ENCODE measurements at places on chromosomes 2 and 18.

DNA sequence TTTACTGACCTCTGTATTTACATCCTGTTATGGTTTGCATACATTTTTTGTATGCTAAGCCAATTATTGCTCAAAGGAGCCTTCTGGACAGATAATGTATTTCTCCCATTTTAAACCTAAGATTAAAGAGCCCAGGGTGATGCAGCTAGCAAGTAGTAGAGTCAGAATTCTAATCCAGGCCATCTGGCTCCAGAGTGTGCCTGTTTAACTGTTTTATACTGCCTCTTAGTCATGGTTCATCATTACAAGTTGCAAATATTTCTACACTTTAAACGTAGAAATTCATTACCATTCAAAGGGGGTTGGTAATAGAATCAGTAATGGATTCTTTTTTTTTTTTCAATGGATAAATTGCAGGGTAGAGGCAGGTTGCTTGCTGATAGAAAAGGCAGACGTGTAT is 52.4 kb downstream of the EPC2 start:
- DNase-seq: no peak

DNA sequence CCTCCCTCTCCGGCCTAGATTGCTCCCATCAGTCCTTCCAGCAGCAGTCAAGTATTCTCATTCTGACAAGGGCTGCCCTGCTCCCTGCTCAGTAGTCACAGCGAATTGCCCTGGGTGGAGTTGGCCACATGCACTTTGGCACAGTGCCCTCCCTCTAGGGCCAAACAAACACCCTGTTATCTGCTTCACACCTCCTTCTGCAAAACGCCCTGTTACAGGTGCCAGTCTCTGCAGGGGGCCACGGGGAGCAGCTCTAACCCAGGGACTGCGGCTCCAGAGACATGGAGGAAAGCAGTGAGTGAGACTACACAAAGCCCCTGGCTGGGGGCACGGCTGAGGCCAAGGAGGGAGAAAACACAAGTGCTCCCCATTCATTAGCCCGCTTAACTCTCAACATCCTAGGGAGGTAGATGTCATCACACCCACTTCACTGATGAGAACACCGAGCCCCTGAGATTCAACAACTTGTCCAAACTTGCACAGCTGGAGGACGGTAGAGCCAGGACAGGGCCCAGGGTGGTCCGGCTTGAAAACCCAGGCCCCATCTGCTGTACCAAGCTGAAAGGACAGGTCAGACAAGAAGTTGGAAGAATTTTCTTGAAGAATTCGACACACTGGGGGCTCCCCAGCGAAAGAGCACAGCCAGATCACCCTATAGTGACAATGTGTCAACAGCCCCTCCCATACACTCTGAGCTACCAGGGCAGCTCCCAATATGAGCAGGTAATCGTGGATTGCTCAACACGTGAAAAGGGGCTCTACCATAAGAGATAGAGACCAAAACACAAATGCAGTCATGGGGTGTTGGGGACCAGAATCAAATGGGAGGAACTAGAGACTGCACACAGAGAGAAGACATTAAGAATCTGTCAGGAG is 8.7 kb upstream of the TFCP2L1 start:
- no peak for DNase-seq

DNA sequence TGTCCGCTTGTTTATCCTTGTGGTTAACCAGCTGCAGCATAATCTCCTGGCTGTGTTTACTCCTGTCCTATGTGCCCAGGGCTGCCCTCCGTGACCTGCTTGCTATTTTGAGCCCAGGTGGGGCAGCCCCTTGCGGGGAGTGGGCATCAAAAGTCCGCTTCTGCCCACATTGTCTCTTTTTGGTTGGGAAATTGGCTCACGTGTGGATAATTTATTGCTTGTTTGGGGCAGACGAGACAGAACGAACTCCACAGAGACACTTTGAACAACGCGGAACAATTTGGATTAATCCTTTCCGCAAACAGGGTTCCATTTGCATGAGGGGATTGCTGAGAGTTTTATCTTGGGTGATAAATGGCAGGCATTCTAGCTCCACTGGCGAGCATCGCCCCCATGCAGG is 8.1 kb upstream of the CXCR4 start:
- no peak for DNase-seq

- no peak for DNase-seq
These were observed 137.7 kb downstream of the IRS1 start for GRCh38 chr2:226661789-226662545.

DNA sequence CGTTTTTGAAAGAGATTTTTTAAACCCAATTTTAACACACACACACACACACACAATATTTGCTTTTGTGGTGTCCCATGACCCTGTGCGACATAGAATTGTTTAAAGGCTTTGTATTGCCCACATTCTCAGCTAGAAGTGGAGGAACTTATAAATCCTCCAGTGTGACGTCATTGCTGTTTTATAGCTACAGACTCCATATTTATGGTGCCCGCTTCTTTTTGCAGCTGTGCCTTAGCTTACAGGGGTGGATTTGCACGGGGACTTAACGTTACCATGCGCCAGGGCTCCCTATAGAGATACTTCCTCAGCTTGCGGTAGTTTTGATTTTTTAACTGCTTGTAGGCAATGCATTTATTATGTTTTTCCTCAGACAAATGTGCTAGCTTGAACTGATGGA is 101.9 kb upstream of the SMIM21 start:
- DNase-seq: no peak

- DNase-seq: no peak
These were observed 10.8 kb upstream of the AMER3 start for GRCh38 chr2:130744287-130745117.

DNA sequence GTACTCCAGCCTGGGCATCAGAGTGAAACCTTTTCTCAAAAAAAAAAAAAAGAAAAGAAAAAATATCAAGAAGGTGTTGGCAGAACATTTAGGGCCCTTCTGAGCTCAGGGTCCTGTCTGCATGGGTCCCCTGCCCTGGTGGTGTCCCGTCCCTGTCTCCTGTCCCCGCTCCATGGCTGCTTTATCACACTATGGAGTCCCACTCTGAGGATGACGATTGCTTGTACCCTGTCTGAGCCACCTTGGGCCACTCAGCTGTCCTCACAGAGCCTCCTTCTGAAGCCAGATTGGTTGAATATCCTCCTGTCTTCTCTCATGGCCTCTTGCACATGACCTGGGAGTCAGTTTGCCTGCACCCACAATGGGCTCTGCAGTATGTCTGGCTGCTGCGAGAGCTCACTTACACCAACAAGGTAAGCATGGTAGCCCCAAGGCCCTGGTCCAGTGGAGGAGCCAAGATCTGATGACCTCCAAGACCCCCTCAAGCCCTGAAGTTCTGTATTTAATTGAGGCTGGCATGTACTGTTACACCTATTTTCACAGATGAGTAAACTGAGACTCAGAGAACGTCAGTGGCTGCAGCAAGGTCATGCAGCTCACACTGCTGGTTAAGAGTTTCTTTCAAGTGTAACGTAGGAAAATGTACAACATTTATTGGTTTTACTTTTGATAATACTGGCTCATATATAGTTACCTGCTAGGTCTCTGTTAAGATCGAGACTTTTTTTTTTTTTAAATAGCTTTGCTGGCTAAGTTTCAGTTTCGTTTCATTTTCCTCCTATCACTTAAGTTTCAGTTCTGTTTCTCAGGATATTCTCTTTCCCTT is 16.9 kb upstream of the ZCCHC2 start:
- peak; percentile 7 for DNase-seq

- no peak for DNase-seq
These were observed 62.8 kb downstream of the PDE11A start for GRCh38 chr2:178009813-178010212.

DNA sequence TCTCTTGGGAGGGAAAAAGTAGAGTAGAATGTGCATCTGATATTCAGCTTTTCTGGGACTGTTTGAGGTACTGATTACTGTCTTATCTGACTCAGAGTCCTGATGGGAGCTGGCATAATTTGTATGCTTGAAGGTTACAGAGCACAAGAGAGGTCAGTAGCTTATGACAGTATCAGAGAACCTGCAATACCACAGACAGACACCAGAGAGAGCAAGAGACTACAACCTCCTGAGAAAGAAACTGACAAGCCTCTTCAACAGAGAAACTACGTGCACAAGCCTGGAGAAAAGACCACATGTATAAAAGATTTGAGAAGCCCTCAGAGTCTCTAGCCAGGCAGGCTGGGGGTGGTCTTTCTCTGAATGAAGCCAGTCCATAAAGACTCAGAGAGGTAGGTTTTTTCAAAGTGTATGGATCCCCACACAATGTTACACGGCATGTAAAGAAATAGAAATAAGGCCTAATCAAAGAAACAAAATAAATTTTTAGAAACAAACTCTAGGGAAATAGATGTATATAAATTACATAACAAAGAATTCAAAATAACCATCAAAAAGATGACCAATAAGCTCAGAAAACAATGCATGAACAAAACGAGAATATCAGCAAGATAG is 568.3 kb downstream of the LRRTM4 start:
- no peak for DNase-seq

DNA sequence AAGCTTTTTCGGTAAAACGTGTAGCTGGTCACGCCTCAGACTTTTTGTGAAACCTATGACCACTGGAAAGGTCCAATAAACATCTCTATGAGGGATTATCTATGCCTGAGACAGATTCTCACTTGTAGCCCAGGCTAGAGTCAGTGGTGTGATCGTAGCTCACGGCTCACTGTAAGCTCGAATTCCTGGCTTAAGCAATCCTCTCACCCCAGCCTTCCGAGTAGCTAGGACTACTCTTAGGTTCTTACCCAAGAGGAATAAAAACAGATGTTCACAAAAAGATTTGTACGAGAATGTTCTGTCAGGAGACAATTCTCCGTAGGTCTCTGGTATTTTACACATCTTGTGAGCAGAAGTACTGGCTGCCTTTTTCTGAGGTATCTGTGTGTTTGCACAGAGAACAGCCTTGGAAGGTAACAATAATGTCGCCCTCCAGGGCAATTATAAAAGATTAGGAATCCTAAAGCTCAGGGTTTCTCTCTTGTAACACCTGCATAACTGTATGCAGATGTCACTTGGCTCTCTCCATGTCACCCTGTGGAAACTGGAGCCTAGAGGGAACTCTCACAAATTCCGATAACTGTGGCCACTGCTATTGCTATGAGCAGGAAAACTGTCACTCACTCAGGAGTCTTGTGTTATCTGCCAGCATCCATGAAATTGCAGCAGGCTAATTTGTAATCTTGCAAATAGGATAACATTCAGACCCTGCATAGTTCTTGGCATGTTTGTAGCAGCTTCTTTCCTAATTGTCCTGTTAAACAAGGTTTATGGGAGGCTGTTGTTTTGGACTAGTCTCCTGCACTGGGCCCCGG is 25.5 kb upstream of the RALBP1 start:
- DNase-seq: no peak

DNA sequence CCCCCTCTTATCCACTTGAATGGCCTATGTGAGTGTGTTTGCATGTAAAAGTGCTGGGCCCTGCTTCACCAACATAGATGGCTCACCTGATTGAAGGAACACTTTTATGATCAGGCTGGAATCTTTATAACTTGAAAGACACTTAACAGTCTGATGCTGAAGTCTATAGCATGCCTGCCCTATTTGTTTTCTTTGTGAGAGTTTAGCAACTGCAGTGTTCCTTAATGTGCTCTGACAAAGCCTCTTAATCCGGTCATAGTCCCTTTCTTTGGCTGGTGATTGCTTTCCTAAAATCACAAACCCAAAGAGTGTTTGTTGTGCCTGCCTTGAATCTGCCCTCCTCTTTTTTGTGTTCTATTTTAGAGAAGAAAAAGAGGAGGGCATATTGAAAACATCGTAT is 1382.8 kb upstream of the CELF4 start:
- DNase-seq: no peak

Data from stimulated activated CD8-positive, alpha-beta memory T cell treated with anti-CD3 and anti-CD28 coated beads, Interleukin-15, amount 100 ng/mL, for 48 hours (primary cell).